RPMI8226 (cell line): ENCODE measurements at places on chromosomes 5 and 9.

DNA sequence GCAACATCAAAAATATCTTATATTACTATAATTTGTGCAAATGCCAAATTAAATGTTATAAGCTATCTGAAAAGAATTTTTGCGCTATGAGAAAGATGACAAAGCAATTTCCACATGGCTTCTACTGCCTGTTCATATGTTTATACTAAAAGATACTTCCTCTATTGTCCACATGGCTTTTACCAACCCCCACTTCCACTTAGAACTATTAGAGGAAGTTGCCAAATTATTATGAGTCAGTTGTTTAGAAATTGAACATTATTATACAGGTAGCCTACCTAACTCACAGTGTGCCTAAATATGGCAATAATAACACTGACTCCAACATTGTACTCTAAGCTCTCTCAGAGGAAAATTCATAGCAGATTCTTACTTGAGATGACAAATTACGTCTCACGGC, 37.6 kb upstream of the SLC27A6 start:
- peak; percentile 51 for DNase-seq

DNA sequence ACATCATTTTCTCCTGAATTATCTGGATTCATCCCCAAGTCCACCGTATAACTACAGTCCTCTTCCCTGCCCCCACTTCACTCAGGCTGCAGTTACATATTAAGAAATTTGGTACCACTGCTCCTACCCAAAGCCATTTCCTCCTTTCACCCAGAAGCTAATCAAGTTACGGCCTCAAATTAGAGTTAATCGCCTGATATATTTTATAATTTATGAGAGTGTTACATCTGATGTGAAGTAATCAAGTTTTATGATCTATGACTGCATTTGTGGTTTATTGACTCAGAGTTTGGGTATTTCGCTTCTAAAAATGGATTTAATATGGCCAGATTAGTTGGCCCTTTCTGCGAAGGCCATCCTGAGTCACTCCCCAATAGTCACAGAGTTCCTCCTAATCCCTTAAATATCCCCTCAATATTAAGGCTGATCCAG, 223.6 kb upstream of the KIF2A start:
- no peak for DNase-seq

DNA sequence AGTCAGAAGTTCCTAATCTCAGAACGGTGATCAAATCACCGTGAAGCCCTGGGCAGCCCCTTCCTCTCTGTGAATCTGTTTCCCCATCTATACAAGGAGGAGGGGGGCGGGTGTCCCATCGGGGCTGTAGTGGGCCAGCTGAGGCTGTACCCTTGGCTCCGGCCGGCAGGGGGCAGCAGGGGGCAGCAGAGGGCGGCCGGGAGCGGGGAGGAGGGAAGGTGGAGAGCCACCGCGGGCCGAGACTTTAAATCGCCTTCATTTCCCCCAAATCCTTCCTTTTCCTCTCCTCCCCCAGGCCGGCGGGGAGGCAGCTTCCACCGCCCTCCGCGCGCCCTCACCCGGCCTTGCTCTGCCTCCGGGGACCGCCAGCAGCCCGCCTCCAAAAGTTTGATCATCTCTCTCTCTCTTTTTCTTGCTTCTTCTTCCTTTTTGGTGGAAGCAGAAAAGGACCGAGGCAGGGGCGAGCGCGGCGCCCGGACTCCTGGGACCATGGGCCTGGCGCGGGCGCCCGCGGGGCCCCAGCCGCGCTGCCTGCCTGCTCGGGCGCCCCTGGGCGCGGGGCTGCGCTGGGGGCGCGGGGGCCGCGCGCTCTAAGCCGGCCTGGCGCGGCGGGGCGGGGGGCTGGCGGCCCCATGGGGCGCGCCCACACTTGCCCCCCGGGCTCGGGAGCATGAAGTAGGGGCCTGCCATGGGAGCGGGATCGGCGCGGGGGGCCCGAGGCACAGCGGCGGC, at the start of gene COL27A1:
TSS of gene COL27A1 (plus strand) at position 275 of the 732 bp plus-strand sequence. CDS start at position 689, 414 bp downstream.
- DNase-seq: peak; percentile 70

GRCh38 chr5:6592601-6593000, 40.2 kb downstream of the NSUN2 start:
- no peak for DNase-seq

DNA sequence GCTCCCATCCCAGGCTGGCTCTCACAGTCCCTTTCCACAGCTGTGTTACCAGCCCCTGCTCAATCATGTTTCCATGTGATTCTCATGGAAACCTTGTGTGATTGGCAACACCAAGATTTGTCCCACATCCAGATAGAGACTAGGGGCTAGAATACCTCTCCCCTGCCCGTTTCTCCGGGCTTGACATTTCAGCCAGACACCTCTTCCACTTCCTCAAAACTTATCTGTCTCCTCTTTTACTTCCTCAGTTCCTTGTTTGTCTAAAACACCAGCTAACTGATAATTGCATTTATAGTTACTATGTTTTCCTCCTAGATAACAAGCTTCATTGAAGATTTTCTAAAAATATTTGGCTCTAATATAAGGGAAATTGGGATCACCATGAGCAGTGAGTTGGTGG, 16.6 kb upstream of the KCNMB1 start:
- DNase-seq: no peak

DNA sequence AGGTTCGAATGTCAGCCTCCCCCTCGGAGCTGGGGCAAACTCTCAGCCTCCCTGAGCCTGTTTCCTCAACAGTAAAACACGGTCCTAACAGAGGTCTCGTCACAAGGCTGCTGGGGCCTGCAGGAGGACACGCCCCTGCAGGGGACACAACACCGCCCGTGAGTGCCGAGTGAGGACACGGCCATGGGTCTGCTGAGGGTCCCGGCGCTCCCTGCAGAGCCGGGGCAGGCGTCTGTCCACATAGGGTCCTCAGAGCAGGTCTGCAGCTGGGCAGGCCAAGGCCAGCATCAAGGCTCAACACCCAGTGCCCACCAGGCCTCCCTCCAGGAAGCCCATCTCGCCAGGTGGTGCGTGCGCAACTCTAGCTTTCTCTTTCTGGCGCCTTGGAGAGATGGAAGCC, 125.2 kb downstream of the VAV2 start:
- no peak for DNase-seq

DNA sequence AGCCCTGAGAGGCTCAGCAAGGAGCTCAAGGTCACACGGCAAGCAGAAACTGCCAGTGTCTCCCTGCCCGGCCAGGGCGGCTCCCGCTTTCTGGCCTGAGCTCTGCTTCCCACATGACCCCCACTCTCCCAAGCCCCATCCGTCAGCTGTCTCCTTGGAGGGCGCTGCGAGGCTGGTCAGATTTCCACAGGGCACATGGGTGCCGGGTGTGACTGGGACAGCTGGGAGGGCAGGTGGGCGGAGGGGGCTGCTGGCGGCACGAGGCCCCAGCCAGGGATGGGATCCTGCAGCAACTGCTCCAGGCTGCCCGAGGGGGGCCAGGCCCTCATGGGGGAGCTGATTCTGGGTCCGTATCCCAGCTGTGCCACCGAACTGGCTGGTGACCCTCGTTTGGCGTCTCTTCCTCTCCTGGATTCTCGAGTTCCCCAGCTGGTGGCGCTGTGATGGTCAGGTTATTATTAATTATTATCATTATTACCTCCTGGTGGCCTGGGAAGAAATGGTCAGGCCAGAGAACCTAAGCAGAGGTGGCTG, 12.9 kb upstream of the WDR38 start:
- no peak for DNase-seq

DNA sequence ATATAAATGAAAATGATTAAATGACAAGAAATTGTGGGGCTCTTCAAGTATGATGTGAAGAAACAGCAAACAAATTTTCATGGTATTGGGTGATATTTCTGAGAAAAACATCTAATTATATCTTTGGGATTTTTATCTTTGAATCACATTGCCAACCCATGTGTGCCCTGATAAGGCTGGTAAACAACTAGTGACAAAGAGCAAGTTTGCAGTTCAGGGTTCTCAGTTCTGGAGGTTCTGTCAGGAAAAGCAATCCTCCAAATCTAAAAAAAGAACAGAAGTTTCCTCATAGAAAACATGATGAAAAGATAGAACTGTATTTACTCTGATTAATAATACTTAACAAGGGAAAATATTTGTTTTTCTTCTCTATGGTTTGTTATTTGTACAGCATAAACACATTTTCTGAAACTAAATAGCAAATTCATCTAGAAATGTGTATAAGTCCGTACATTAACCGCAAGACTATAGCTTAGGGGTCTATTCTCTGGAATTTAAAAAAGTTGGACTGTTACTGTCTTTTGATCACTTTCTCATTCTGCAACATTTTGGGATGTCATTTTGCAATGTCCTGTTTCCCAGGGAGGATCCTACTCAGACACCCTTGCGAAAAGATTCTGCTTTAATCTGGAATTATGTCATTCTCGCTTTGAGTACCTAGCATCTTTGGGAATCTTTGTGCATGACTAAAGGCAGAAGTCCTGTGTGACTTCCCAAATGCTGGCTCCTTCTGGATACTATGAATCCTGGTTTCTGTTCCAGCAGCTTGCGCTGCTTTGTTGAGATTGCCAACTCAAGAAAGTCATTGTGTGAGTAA, 308.5 kb downstream of the ADGRV1 start:
- no peak for DNase-seq

DNA sequence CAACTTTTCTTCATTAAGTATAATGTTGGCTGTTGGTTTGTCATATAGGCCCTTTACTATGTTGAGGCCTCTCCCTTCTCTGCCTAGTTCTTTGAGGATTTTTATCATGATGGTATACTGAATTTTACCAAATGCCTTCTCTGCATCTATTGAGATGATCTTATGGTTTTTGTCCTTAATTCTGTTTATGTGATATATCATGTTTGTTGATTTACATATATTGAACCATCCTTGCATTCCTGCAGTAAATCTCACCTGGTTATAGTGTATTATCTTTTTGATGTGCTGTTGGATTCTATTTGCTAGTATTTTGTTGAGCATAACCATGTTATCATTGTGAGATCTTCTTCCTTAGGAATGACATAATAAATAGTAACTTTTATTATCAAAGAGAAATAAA, 362.9 kb downstream of the CCDC171 start:
- no peak for DNase-seq

GRCh38 chr5:85646641-85647040, 971.1 kb upstream of the COX7C start:
- DNase-seq: no peak

DNA sequence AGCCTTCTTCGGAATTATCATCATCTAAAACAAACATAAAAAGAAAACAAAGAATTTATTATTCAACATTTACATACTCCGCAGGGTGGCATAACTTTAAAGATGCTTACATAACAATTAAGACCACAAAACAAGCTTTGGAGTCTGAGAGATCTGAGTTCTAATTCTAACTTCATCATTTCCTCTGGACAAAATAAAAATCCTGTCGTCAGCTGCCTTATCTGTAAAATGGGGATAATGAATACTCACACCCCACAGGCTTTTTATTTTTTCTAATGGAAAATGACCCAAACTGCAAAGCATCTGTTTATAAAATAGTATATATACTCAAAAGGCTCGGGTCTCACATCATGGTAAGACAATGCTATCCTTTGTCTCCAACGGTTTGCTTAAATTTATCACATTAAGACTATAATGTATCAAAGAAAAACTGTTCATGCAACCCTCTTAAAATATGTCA, 4.3 kb downstream of the ARRDC3 start:
- DNase-seq: peak; percentile 25

GRCh38 chr5:131720714-131721113, 76.1 kb downstream of the FNIP1 start:
- DNase-seq: no peak
